Stimulated activated CD4-positive, alpha-beta T cell treated with anti-CD3 and anti-CD28 coated beads, Interleukin-4, amount 100 ng/mL, for 24 hours (primary cell): ENCODE measurements at places on chromosomes 6 and 20.

DNA sequence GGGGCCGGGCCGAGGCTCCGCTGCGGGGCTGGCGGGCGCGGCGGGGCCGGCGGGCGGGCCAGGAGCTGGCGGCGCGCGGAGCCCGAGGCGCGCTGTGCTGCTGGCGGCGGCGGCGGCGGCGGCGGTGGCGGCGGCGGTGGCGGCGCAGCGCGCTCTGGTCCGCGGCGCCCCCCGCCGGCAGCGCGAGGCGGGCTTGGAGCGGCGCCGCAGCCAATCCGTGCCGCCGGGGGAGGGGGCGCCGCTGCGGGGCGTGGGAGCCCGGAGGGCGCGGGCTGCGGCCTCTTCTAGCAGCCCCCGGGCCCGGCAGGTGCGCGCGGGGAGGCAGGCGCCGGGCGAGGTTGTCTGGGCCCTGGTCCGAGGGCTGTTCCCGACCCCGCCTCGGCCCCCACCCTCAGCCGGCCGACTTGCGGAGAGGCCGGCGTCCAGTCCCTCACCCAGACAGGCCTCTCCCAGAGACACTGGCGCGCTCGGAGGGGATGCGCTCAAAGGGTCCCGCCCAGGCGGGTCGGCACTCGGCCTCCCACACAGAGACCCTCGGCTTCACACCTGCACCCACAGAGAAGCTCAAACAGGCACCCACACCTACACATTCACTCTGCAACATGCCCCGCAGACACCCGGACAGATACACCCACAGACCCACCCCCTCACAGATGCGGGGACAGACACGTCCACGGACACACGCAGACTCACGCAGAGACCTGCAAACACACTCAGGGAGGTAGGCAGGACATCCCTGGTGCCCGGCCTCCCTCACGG is at the start of gene RIMS4:
TSS of gene RIMS4 (minus strand) at position 156 of the 759 bp plus-strand sequence. CDS start 275 bp downstream, outside the sequence.
- no peak for DNase-seq

GRCh38 chr6:114762145-114762544 is 419.3 kb upstream of the HS3ST5 start:
- no peak for DNase-seq

GRCh38 chr6:153012856-153013255 is 10.3 kb upstream of the MTRF1L start:
- no peak for DNase-seq

DNA sequence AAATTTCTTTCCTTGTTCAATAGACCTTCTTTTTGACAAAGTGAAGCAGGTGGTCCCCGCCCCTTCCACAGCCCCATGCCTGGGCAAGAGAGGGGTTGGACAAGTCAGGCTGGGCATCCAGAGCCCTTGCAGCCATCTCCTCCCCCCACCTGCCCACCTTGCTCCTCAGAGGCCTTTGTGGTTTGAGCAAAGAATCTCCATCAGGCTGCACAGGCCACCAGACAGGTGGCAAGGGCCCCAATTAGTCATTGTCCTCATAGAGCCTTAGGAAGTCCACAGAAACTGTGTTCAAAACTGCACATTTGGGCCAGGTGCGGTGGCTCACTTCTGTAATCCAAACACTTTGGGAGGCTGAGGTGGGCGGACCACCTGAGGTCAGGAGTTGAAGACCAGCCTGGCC is 1.5 kb upstream of the MAPK13 start:
- no peak for DNase-seq

- peak; percentile 88 for DNase-seq
Measured at GRCh38 chr6:73519926-73520687, 725 bp downstream of the EEF1A1 start.

DNA sequence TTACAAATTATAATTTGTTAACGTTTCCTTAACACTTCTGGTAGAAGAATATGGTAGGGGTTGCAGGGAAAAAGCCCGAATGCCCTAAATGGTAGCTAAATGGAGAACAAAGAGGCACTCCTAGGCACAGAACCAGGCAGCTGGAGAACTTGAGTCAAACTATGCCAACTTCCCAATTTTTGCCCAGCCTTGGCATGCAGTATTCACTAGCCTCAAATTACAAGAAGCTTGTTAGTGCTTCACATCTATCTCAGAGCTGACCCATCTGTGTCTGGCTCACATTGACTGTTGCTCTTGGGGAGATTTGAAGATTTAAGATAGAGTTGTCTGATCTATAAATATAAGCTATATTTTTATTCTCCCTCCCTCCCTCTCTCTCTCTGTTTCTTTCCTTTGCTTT is 19.4 kb upstream of the LRFN2 start:
- DNase-seq: no peak

- no peak for DNase-seq
Measured at GRCh38 chr6:113649880-113650609, 207.1 kb upstream of the MARCKS start.

DNA sequence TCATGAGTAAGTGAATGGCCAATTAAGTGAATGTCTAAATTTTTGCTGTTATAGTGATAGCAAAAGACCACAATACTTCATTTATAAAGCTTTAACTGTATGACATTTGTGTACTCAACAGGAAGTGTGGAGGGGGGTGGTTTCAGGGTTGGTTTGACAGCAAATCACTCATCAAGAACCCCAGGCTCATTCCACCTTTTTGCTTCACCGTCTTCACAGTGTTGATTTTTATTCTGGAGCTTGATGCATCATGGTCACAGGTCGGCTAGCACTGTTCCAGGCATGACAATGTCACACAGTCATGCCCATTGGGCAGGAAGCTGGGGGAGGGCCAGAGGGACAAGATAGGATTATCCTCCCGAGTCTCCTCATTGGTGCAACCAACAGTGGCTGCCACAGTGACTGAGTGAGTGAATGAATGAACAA is 75.0 kb downstream of the MDGA1 start:
- DNase-seq: peak; percentile 11

GRCh38 chr6:166307082-166308032 is 835 bp downstream of the PRR18 start:
- DNase-seq: no peak

DNA sequence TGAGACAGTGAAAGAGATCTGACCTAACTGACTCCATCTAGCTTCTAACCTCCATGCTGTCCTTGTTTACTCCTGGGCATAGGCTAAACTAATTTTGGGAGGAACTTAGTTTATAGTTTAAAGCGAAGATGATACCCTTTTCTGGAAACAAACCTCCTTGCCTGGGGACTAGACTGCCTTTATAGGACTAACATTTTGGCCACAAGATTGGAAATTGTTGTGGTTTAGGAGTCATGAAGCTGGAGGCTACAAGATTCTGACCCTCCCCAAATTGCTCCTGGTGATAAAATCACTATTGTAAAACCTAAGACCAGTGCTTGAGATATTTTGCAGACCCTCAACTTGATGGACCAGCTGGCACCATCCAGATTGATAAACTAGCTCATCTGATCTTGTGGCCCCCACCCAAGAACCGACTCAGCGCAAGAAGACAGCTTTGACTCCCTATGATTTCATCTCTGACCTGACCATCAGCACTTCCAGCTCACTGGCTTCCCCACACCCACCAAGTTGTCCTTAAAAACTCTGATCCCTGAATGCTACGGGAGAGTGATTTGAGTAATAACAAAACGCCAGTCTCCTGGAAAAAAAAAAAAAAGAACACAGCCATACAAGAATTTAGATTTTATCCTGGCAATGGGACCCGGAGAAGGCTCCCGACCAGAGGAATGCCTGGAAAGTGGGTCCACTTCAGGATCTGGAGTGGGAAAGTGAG is 63.0 kb downstream of the ABHD12 start:
- DNase-seq: no peak

GRCh38 chr20:51579137-51579536 is 36.6 kb upstream of the NFATC2 start:
- no peak for DNase-seq

DNA sequence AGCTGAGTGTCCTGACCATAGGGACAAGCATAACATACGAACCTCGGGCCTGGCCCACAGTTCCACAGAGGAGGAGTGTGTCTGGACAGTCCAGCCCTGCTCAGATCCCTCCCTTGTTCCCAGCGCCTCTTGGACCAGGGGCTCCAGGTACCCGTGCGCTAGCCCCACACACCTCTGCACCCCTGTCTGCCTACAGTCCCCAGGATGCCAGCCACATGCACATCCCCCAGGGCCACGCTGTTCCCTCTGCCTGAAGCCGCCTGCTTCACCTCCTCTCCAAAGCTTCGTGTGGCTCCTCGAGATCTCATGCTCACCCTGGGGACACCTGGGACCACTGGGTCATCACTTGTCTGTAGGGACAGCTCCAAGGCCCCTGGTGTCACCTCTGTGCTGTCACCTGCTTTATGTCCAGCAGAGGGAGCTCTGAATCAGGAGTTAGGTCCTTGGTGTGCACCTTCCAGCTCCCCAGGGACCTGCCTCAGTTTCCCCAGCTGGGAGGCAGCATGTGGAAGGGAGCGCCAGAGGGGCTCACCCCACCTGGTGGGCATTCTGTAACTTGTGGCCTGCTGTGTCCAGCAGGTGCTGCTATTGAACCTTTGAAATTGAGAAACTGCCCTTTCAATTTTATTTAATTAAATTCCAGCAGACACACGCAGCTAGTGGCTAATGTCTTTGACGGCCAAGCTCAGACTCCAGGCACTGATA is 7.3 kb upstream of the YTHDF1 start:
- DNase-seq: peak; percentile 57

GRCh38 chr6:106490030-106490429 is 129.5 kb downstream of the CRYBG1 start:
- no peak for DNase-seq

DNA sequence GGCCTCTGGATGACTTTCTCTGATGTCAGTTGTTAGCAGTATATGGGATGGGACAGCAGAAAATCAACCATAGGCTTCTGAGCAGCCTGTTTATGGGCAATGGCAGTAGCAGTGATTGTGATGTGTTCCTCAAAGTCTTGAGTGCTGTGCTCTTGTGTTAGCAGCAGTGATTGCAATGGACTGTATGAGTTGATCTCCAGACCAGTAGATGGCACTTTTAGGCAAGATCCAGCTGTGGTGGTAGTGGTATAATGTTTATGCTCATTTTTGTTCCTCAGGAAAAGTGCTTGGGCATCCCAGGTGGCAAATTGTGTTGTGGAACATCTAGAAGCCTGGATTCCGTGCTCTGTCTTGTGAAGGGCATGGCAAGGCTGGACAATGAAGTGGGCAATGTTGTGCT is 181.6 kb upstream of the SYNCRIP start:
- DNase-seq: no peak

GRCh38 chr20:32064667-32065066 is 12.6 kb downstream of the HCK start:
- no peak for DNase-seq

DNA sequence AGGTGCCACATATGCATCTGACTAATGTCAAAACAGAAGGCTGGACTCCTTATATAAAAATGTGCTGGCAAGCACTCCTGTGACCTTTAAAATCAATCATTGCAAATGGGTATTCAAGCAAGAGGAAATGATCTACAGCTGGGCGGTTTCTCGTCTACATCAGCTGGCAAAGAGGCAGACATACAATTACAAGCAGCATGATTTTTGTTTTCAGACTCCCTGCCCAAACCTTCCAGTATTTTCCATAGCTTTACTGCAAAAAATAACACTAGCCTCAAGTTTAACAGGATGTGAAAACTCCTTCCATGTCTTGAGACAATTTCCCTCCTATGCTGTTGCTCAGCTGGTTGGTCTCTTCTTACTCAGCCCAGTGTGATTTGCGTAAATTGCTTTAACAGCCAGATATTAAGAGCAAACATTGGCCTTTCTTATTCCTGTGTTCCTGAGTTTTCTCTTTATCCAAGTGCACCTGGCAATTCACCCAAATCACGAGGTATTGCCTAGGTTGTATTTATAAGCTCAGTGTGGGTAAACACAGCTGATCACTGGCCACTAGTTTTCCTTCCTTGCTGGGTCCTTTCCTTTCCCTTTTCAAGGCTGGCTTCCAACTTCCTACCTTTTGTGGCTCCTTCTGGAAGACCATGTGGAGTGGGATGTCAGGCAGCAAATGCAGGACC is 130.4 kb downstream of the MOXD1 start:
- no peak for DNase-seq

- DNase-seq: no peak
Measured at GRCh38 chr6:88145298-88145963, 20.7 kb downstream of the CNR1 start.
